Activated CD4-positive, alpha-beta T cell treated with anti-CD3 and anti-CD28 coated beads, Interleukin-10, Interleukin-2, amounts not matched to agents 100 ng/mL and 50 ng/mL, durations not matched to agents 16 hours and 8 hours (primary cell): ENCODE measurements at places on chromosomes 5 and 9.

DNA sequence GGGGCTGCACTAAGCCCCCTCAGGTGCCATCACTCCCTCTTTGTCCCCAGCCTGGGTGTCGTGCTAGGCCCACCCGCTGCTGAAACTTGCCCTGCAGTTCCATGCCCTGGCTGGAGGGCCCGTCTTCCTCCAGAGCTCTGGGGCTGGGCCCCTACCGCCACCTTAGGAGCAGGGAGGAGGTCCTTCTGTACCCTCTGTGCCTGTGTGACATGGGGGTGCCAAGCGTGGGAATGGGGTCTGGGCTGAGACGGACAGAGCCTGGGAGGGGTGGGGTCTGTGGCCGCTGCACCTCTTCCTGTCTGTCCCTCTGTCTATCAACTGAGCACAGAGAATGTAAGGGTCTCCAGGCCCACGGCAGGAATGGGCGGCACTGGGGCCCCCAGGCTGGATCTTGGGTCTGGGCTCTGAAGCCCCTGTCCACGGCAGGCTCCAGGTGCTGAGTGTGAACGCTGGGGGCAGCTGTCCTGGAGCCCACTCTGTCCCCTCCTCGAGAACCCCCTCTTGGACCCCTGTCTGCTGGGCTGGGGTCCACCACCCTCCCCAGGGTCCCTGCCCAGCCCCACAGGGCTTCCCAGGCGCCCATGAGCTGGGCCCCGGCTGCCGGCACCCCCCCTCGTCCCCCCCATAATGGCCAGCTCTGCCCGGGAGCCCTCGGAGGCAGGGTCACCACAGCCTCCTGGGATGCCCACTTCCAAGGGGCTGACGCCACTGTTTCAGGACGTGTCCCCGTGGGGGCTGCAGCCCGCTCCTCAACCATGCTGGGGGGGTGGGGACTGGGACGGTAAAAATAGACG is 15.8 kb upstream of the NRARP start:
- no peak for DNase-seq

DNA sequence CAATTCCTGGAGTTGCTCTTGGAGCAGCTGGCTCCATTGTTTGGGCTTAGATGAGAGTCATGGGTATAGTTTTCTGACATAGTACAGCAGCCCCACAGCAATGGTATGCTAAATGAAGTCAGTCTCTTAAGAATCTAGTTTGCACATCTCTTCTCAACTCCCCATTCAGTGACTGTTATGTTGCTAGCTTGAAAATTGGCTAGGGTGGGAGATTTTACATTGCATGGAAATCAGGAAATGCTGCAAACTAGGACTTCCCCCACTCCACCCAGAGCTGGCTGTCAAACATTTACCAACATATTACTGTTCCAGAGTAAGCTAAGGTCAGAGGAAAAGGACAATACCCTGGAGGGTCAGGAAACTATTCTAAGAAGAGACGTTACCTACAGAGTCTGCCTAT is 17.6 kb upstream of the FCHO2 start:
- DNase-seq = no peak

DNA sequence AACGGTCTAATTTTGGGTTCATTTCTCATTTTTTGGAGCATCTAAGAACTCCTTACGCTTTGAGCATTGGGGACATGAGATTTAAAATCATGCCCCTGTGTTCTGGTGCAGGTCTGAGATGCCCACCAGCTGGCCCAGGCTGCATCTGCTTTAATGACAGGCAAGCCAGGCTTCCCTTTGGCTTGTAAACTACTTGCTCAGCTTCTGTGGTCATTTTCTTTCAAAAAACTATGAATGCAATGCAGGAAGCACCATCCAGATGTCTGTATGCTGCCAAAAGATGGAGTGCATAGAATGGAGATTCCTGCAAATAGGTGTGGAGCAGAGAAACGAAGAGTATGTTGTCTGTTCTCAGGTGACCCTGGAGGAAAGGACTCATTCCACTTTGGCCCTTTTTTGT is 399.9 kb upstream of the ADAMTSL1 start:
- DNase-seq = no peak

GRCh38 chr9:112002847-112003457 is 106.3 kb downstream of the UGCG start:
- no peak for DNase-seq

GRCh38 chr5:122756264-122756911 is 18.5 kb upstream of the SNX2 start:
- peak; percentile 69 for DNase-seq

DNA sequence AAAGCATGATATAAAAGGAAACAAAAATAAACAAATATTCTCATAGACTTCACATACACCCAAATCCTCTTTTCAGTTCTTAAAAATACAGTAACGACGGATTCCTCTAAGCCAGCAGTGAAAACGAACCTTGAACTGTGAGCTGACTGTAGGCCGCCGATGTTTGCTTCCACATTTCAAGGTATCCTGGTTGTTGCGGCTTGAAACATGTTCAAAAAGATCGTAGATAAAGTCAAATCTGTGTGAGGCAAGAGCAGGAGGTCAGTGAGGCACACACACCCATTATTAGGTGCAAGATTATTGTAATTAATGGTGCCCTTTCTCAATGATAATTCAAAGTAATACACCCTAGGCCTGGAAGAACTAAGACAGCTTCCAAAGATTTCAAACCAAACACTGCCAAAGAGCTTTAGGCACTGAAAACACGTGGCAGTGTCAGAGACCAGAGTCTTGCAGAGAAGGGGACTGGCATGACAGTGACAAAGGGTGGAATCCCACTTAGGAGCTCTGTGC is 141.2 kb upstream of the RETREG1 start:
- no peak for DNase-seq

DNA sequence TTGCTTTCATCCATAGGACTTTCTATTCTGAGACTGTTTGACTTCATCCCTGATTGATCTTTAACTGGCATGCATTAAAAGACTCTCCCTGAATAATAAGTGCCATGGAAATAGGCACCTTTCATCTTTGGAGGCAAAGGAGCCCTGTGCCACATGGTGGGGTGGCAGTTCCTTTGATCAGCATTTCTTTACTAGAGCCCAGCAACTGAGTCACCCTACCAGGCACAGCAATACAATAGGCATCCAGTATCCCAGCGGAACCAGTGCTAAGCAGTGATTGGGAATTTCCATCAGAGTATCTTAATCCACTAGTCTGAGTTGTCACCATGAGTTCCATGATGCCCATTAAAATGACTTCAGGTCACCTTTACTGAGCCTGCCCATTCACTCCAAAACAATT is 476.1 kb upstream of the MPDZ start:
- DNase-seq = no peak
